Stimulated activated CD8-positive, alpha-beta memory T cell treated with anti-CD3 and anti-CD28 coated beads, Interleukin-7, amount 100 ng/mL, for 1 hour (primary cell): ENCODE measurements at places on chromosomes 11 and 22.

- no peak for DNase-seq
These were observed 2.2 kb downstream of the STIM1 start for GRCh38 chr11:3857628-3858027.

- DNase-seq = no peak
These were observed 7.1 kb upstream of the LMO2 start for GRCh38 chr11:33898957-33899356.

GRCh38 chr11:76621868-76622267 is 48.7 kb downstream of the LRRC32 start:
- DNase-seq = no peak

- DNase-seq = no peak
These were observed 35.5 kb downstream of the LRP5 start for GRCh38 chr11:68347841-68348240.

DNA sequence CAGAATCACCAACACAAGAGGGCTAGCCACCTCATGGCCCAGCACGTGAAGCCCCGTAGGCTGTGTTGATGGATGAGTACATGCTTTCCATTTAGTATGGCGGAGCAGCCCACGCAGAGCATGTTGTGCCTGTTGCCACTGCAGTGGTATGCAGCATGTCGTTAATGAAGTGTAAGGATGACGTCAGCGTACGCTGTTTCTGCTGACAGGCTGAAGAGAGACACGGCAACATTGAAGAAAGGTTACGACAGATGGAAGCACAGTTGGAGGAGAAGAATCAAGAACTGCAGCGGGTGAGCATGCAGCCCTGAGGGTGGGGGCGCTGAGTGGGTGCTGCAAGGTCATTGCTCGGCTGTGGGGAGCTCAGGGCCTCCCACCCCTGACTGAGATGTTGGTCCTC is 62.8 kb downstream of the PPFIA1 start:
- no peak for DNase-seq

- DNase-seq = no peak
These were observed 1.7 kb upstream of the TMEM135 start for GRCh38 chr11:87035976-87036583.

GRCh38 chr11:17538731-17539130 is 5.5 kb downstream of the USH1C start:
- DNase-seq = no peak

- DNase-seq = no peak
These were observed at the start of gene CLMP for GRCh38 chr11:123195188-123196059. CLMP (minus strand) TSS chr11:123195248; CDS start chr11:123194940, 308 bp downstream.

- no peak for DNase-seq
These were observed 23.0 kb downstream of the RELT start for GRCh38 chr11:73399159-73399590.

DNA sequence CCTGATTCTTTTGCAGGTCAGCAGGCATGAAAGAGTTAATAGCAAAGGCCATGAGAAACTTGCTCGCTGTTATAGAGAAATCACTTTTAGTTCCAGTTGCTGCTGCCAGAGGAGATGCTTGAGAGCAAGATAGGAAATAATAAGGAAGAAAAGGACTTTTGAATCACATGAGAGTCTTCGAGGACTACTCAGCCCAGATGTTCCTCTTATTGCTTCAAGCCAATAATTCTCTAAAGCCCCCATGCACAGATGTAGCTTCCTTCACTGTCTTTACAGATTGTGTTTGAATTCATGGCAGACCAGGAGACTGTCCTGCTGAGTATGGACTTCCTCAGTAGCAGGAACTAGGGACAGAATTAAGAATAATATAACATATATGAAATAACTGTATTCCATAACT is 50.1 kb upstream of the OLFML1 start:
- DNase-seq = no peak

DNA sequence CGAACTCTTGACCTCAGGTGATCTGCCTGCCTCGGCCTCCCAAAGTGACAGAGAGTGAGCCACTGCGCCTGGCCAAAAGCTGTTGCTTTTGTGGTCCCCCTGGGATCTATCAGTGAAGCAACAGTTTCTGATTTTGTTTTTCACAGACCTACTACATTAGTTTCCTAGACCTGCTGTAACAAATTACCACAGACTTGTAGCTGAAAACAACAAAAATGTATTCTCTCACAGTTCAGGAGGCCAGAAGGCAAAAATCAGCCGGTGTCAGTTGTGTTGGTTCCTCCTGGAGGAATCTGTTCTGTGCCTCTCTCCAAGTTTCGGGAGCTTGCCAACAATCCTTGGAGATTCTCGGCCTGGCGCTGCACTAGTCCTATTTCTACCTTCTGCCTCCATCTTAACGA is 8.5 kb upstream of the SLC35C1 start:
- no peak for DNase-seq

- DNase-seq = no peak
These were observed 435.1 kb upstream of the DDI1 start for GRCh38 chr11:103601225-103601846.

GRCh38 chr11:36230779-36231699 is 58.2 kb downstream of the COMMD9 start:
- DNase-seq = no peak

DNA sequence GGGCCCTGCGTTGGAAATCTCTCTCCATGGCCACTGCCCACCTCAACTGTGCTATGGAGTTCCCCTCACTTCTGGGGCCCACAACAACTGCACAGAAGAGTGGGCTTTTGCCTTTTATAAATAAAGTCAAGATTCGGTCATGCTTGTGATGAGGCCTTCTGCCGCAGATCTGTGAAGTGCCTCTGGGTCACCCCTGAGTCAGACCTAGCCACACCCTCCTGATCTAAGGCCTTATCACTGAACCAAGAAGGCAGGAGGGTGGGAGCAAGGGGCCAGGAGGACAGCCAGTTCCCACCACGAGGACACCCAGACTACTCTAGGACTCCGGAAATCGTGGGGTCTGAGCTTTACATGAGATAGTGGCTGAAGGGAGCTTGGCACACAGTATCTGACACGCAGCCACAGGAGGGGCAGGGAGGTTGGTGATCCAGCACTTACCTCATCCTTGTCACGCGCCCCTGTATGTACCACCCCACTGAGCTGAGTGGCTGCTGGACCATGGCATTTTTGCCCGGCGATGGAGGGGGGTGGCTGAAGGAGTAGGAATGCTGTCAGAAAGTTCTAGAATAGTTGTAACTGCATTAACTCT is 115.7 kb downstream of the ABTB2 start:
- no peak for DNase-seq

DNA sequence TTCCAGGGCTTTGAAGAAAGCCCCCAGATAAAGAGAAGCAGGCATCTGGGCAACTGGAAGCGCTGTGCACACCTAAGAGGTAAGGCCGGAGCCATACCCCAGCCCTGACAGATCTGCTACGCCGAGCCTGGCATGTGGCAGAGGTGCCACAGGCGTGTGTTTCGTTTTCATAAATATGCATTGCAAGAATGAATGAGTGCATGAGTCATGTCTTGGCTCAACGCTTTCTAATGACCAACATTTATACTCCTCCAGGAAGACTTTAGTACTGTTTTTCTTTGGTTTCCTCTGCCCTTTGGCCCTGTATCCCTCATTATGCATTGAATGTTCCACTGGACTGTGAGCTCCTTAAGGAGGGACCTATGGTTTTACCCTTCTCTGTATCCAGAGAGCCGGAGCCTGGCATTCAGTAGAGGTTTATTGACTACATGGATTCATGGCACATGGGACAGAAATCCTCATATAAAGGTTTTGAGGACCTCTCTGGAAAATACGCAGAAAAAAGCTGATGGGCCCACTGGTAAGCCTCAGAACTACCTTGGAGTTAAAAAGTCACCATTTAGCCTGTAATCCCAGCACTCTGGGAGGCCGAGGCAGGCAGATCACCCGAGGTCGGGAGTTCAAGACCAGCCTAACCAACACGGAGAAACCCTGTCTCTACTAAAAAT is 38.9 kb upstream of the CSNK2A3 start:
- DNase-seq = no peak

DNA sequence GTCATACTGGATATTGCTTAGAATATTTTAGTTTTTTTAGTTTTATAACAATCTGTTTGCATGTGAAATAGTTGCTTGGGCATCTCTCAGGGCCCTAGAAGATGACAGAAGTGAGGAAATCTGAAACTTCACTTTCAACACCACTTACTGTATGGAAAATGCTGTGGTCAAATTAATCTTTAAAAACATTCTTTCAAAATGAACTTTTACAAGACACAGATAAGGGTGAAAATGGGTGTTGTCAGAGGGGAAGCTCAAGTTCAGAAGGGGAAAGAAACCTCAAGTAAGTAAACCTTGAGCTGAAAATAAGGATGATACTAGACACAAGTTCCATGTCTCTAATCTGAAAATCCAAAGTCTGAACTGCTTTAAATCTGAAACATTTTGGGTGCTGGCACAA is 1840.1 kb upstream of the RAG2 start:
- DNase-seq = no peak

DNA sequence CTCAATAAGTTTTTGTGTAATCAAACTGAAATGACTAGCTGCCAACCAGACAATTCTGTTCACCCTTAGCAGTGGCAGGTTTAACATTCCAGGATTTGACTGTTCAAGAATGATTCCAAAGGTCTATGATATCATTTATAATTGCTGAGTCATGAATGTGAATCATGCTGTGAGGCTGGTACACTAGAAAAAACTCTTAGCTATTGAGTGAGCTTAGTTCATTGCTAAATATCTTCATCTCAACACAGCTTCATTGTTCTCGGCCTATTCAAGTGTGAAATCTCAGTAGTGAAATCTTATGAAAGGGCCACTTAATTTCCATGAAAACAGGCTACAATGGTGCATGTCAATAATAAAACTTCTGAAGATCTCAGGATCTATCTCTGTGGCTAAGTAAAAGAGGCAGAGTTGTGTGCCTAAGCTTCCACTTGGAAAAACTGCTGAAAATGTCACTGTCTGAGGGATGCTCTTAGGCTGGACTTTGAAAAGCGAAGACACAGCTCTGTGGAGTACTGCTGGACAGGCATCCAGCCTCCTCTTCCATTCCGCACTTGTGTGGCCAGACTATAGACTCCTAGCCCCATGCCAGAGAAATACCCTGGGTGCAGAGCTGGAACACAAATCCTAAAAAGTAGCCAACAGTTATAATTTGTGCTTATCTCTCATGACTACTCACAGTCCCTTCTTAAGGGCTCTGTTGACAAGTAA is 12.8 kb downstream of the AQP11 start:
- no peak for DNase-seq

GRCh38 chr22:33909911-33910310 is 10.4 kb downstream of the LARGE1 start:
- DNase-seq = no peak

GRCh38 chr11:72037554-72038311 is 39.0 kb downstream of the IL18BP start:
- no peak for DNase-seq

GRCh38 chr11:69465236-69466000 is 16.0 kb upstream of the LINC01488 start:
- no peak for DNase-seq

DNA sequence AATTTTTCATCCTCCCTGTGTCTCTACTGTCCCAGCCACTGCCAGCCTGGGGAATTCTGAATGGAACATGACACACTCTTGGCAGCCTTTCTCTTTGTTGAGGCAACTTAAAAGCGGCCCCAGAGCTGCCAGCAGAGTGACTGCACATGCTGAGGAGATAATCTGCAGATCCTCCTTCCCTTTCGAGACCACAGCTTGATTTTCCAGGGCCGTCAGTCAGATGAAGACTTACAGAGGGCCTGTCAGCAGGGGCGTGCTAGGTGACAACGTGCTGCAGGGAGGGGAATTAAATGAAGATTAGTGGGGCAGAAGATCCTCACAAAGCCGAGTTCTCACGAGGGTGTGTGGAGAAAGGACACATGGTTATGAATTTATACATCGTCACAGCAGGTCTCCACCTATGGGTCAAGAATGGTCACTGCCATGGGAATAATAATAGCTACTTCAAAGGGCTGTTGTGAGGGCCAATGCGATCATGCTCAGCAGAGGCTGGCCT is 193.5 kb upstream of the PITPNB start:
- no peak for DNase-seq

GRCh38 chr11:112289588-112290492 is 29.2 kb upstream of the PLET1 start:
- peak; percentile 72 for DNase-seq

GRCh38 chr11:35785287-35786167 is 123.0 kb downstream of the TRIM44 start:
- no peak for DNase-seq

DNA sequence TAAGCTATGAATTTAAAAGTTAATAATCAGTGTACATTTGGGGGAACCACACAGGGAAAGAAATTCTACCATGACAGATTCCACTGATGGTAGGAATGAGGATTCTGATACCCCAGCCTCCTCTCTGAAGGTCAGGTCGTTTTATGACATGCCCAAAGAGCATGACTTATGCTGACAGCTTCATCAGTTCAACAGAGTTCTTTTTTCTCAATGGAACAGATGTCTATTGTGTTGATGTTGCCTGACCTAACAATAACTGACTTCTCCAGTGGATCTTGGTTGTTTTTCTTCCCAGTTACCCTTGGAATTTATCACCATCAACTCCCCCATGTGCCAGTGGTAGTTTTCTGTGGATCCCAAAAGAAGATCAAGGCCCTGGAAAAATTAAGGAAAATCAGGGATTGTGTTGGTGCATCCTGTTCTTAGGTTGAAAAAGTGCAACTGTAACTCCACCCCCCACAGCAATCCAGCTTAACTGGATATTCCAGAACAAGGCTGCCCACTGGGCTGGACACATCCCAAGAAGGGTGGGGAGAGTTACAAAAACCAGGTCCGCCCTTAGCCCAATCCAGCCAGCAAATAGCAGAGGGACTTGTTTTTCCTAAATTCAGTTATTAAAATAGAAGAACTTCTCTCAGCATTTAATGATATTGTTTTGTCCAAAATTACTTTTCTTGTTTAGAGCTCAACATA is 31.5 kb upstream of the CAT start:
- no peak for DNase-seq

GRCh38 chr22:48721395-48721669 is 1106.3 kb downstream of the BRD1 start:
- DNase-seq = no peak

DNA sequence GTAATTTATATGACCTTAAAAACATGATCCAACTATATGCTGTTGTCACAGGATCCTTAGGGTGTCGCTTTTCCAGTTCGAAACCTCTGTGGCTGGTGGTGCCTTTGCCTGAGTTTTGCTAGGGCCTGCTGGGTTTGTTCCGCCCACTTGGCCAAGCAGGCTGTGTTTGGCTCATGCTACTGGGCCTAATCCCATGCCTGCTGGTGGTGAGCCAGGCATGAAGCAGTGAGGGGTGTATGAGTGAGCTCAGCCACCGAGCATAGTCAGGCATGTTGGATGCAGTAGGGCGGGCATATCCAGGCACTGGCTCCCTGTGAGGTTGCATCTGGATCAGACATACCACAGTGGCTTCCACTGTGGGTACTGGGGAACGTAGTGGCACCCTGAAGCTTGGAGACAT is 16.3 kb downstream of the NPAT start:
- no peak for DNase-seq

- DNase-seq = no peak
These were observed 67.7 kb downstream of the CCDC81 start for GRCh38 chr11:86442420-86442819.

DNA sequence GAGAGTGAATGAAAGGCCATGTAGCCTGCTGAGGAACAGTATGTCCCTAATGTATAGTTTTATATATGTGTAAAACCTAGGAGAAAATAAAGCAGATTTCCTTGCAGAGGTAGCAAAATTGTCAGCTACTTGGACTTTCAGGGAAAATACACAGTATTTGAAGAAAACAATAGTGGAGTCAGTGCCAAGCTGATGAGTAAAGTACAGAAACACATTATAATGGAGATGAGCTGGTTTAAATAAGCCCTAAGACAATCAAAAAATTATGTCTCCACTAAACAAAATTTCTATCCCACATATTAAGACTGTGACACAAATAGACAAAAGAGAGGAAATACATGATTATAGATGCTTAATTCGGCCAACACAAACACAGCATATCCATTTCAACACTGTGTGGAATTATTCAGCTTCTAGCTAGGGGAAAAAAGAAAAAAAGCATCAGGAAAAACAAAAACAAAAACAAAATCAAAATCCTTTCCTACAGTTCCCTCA is 75.9 kb downstream of the MAML2 start:
- DNase-seq = no peak
